ENCODE measurements at places on chromosomes 2 and 18. TPM values are rescaled to one million over a fixed set of nuclear protein-coding genes. Genes with fewer than 3 reads are reported as not detected.

PROKR1 gene
- total RNA-seq = not detected

HOXD11 gene
- not detected for total RNA-seq

KLHL14 gene
- total RNA-seq = not detected

PCARE gene
- not detected for total RNA-seq

VAMP8 gene
- total RNA-seq = 141 TPM

ALLC gene
- total RNA-seq = not detected

UGT1A1 gene
- total RNA-seq = not detected

DHRS9 gene
- not detected for total RNA-seq

NGEF gene
- not detected for total RNA-seq

- DNase-seq = no peak
Measured at GRCh38 chr2:3628241-3628679, 29.7 kb upstream of the ALLC start.

- DNase-seq = no peak
Measured at GRCh38 chr2:8542381-8543059, 139.3 kb upstream of the ID2 start.

GRCh38 chr2:208146006-208146405 is at the start of gene CRYGB:
Gene CRYGB, minus strand, starts transcription at chr2:208146158. Its CDS starts 38 bp downstream, at chr2:208146120.
- DNase-seq = no peak

- no peak for DNase-seq
Measured at GRCh38 chr18:79077181-79077580, 8.0 kb downstream of the ATP9B start.

DNA sequence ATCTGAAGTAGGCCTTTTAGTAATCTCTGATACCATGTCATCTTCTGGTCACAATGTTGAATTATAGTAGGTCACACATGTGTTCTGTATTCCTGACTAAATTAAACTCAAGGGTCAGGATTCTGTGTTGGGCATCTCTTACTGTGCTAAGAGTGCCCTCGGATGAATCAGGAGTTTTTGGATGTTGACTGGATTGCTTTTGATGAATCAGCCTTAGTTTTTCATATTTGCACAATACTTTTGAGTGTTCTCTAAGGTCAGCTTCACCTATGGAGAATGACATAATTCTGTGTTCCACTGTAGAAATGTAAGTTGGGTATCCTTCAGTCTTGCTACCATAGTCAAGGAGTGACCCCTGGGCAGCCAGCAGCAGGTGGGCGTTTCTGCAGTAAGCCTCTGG is 190.1 kb downstream of the PTPRM start:
- DNase-seq = no peak

- DNase-seq = no peak
Measured at GRCh38 chr2:203824603-203825002, 43.0 kb upstream of the CTLA4 start.

- DNase-seq = no peak
Measured at GRCh38 chr2:71683070-71683469, 229.7 kb downstream of the DYSF start.

DNA sequence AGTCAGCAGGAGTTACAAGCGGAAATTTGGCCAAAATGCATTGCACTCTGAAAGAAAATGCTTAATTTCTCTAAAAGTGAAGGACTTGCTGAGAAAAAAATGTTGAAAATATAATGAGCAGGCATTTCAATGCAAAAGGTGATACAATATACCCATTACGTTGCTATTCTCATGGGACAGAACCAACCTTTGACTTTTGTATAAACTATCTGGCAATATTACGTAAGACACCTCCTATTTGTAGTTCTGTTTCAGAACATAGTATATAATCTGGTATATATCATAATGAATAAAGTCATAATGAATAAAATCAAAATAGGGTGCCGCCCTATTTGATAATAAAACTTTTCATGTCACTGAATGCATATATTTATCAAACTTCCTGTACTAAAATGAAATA is 286.2 kb upstream of the SESTD1 start:
- no peak for DNase-seq

- DNase-seq = no peak
Measured at GRCh38 chr18:13222856-13223281, 4.3 kb downstream of the LDLRAD4 start.

DNA sequence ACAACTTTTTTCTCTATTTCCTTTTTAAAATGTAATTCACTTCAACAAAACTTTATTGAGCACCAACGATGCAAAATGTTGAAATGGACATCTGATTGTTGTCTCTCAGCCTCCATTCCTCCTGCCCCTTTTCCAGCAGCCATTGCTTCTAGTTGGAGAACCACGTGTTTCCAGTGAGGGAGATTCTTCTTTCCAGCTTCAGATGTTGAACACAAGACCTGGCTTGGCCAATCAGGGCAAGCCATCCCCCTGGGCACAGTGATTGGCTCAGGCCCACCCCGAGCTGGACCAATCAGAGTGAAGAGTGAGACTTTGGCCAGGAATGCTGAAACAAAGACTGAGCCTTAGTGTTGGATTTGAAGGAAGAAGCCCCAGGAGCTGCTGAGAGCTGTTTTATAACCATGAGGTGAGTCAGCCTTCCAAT is 59.0 kb downstream of the E2F6 start:
- DNase-seq = no peak

GRCh38 chr2:219661197-219661954 is 33.9 kb downstream of the SLC4A3 start:
- no peak for DNase-seq

- no peak for DNase-seq
Measured at GRCh38 chr2:17388798-17389197, 129.4 kb downstream of the RAD51AP2 start.

DNA sequence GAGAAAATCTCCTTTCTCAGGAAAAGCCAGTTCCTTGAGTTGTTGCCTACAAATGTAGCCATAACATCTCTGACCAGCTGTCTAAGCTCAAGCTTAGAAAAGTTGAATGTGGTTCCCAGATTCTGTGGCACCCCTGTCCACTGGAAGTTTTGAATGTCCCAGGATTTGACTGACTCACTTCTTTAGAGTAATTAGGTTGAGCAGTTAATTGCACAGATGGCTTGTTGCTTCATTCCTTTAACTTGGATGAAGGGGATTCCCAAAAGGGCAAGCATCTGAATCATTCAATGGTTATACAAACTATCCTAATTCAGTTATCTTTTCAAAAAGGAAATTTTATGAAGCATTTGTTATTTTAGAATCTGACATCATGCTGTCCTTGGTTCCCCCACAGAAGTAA is 374.7 kb downstream of the LNPK start:
- no peak for DNase-seq

DNA sequence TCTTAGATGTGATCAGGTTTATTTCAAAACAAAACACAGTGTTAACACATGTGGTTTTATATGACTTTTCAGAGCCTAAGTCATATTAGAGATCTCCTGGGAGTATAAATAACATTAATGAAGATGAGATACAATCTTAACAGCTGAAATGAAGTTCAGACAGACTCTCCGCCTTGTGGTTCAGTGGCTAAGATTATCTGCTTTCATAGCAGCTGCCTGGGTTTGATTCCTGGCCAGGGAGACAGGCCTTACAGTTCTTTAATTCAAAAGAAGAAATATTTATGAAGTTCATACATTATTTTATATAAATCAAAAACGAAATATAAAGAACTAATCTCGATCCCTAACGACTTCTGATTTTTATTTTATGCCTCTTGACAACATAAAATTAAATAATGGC is 35.2 kb upstream of the TTC32 start:
- DNase-seq = no peak

DNA sequence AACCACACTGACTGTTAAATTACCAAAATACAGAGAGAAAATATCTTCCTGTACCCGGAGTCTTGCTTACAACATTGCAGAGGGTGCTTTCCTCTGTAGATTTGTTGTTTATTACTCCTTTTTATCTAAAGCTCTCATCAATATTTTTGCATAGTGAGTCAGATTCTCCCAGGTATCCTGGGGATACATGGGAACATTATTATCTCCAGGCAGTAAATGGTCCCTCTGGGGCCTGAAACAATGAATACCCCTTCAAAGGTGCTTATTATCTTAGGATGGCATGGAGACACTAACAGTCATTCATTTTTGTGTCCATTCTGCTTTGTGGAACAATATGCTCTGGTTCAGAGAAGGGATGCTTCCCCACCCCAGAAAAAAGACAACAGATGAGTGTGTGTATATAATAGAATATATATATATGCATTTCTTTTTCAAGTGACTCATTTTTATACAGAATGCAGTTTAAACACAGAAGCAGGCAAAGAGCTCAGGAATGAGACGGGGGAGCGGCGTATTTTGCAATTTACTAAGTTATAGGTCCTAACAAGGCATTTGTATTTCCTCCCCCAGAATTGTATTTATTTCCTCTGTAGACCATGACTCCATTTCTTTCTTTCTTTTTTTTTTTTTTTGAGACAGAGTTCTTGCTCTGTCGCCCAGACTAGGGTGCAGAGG is 424.8 kb upstream of the ZEB2 start:
- DNase-seq = no peak

DNA sequence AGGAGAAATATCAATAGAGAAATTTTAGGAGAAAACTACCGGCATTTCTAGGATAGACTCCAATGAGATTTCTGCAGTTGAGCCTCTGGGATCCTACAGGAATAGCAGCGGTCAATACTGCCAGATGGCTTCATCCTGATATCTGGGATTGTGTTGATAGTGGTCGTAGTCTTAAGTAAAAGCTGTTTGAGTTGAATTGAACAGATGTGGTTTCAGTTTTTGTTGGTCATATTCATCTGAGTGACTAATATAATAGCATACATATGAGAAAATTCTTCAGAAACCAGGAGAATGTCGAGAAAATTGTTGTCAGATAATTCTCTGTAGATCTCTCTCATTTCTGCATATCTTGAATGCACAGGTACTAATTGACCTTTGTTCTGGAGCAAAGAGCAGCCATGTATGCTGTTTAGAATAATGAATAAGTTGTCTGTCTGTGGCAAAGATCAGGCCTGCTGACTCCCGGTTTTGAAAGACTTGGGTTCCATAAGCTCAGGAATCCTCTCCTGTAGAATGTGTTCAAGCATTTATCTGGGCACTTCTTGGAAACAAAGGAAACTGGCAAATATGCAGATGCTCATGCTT is 288.1 kb downstream of the TMX3 start:
- no peak for DNase-seq

GRCh38 chr2:62437785-62438184 is 68.2 kb downstream of the TMEM17 start:
- DNase-seq = no peak
